ENCODE measurements at places on chromosomes 6 and 20. TPM values are rescaled to one million over a fixed set of nuclear protein-coding genes. Genes with fewer than 3 reads are reported as not detected.

DNA sequence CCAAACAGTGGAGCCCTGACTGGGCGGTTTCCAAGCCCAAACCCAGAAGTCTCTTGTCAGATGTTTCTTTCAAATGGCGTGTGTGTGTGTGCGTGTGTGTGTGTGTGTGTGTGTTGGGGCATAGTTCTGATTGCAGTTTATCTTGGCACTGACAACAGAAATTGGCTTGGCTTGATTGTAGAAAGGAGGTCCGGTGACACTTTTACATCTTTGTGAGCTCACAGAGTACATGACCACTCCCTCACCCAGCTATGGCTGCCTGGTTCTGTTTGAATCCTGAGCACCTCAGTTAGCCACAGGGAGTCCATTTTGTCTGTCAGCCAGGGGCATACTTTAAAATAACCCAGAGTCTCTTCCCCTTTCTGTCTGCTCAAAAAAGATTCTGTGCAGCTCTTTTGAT lies 276.3 kb downstream of the CD83 start:
- DNase-seq = no peak

DNA sequence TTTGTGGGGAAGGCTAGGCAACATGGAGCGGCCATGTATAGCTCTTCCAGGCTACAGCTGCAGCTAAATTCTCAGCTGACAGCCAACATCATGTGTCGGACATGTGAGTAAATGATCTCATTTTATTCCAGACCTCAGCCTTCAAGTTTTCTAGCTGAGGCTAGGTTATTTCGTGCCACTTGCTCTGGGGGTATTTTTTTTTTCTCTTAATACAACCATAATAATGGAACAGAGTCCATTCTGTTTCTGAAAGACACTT lies 573.5 kb downstream of the CD109 start:
- no peak for DNase-seq

- no peak for DNase-seq
Observed at GRCh38 chr20:15561707-15562404, 1011.4 kb downstream of the KIF16B start.

DNA sequence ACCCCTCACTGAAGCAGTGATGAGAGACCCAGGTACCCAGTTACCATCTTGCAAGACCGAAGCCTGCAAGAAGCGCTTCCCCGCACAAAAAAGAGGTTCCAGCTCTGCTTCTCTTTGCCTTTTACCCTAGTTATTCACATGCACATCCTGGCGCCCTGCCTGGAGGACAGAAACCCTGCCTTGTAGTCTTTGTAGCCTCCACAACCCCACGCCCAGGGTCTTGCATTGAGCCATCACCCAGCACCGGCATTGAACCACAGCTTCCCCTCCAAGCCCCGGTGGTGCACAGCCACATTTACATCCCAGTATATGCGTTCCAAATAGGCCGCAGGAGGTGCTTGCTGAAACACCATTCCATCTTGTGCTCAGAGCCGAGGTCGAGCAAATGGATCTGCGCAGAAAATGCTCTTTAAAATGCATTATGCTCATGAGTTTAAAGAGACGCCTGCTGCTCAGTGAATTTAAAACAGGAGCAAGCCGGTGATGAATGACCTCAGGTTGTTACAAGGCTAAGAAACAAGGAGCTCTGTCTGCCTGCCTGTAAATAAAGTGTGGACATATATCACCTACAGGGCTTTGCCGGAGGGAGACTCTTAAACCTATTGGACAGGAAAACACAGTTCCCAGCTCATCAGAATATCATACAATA lies 61.7 kb downstream of the GNAS-AS1 start:
- no peak for DNase-seq

DNA sequence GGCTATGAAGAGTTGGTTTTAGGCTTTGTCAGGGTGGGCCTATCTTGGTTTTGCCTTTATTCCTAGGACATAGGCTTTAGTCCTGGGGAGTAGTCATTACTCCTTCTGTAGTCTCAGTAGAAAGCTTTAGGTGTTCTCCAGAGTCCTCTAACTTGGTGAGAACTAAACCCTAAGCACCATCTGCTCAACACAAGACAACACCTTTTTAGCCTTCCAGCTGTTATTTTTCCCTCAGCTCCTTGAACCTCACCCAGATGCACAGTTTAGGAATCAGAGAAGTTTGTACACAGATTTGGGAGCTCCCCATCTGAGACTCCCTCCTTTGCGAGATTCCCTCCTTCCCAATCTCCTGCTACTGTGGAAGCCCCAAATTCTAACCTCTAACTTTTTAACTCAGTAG lies 141.3 kb downstream of the QRSL1 start:
- DNase-seq = no peak

- DNase-seq = no peak
Observed at GRCh38 chr6:140039364-140039763, 664.9 kb upstream of the CITED2 start.

DNA sequence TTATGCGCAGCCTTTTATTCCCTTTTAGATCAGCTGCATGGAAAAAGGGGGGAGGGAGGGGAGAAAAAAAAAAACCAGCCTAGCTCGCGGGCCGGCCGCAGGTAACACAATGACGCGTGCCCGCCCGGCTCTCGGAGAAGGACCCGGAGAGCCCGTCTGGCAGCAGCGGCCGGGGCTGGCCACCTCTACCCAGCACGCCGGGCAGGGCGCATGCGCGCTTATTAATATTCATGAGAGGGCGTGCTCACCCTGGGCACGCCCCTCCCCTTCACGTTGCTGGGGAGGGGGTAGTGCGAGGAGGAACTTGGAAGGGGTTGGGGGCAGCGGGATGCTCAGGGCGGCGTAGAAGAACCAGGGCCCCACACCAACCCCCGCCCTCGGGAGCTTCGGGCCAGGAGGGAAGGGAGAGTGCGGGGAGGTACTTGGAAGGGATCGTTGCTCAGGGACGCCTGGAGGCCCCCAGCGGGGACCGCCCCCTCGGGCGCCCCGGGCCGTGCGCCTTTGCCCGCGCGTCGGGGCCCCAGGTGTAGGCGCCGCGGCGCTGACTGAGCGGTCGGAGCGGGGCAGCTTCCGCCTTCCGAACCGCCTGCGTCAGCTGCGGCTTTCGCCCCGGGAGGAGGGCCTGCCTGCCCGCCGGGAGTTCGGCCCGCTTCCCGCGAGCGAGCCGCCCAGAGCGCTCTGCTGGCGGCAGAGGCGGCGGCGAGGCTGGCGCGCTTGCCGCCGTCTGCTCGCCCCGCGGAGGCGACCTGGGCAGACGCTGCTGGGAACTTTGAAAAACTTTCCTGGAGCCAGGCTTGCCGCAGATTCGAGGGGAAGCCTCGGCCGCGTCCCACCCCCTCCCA lies at the start of gene JAG1:
TSS of gene JAG1 (minus strand) at position 158 of the 842 bp plus-strand sequence. CDS start 469 bp downstream, outside the sequence.
- DNase-seq = no peak

DNA sequence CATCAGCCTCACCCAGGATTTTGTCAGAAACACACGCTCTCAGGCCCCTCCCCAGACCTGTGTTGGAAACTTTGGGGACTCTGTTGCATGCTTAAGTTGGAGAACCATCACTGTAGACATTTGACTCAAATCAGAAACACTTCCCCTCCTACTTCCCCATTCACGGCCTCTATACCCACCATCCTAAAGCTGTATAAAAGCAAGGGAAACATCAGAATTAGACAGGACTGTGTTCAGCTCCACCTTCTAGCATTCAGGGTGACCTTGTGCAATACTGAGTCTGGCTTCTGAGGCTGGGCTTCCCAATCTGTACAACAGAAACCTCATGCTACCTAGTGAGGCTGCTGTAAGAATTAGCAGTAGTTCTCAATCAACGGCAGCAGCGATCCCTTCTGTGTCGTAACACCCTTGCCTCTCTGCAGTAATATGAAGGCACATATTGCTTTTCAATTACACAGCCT lies 252.3 kb downstream of the LY86 start:
- no peak for DNase-seq

DNA sequence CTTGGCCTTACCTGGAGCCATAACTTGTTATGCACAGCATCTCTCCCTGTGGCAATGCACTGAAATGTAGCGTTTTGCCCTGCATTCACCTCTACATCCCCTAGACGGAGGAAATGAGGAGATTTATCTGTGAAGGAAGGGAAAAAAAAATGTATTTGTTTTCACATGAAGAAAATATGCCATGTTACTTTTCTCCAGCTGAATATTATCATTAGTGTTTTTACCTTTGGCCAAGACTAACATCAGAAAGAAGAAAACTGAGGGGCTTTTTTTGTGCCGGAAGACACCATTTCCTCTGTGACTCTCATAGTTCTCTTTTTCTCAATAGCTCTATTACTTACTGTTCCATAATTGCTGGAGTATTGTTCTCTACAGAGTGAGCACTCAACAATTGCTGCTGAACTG lies 280.4 kb downstream of the PTPRK start:
- no peak for DNase-seq

DNA sequence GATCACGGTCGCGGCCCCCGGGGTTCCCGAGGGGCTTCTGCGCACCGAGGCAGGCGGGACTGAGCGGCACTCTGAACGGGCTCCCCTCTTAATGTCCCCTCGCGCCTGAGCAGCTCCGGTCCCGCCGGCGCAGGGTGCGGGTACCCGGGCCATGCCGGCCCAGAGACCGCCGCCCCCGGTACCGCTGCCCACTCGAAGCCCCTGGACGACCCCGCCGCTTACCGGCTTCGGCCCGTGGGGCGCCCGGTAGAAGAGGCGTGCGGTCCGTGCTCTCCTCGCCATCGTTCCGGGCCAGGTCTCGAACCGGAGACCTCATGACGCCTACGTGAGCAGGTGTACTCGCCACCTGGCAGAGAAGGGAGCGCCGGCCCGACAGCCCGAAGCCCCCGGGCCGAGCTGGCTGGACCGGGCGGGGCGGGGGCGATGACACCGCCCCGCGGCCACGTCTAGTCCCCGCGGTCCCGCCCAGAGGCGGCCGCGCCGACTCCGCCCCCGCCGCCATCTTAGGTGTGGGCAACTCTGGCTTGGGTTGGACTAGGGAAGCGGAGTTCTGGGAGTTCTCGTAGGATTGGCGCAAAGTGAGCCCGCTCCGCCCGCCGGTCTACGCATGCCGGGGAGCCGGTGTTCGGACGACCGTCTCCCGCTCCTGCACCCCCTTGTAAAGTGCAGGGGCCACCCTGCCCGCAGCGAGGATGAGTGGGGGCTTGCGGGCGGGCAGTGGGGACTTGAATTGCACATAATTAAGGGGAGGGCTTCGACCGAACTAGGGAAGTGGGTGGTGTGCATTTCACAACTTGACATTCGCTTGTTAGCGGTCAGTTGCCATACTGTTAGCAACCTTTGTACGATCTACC lies at the start of gene SLC17A5:
TSS of gene SLC17A5 (minus strand) at position 422 of the 854 bp plus-strand sequence. CDS start at position 316, 106 bp downstream.
- no peak for DNase-seq

DNA sequence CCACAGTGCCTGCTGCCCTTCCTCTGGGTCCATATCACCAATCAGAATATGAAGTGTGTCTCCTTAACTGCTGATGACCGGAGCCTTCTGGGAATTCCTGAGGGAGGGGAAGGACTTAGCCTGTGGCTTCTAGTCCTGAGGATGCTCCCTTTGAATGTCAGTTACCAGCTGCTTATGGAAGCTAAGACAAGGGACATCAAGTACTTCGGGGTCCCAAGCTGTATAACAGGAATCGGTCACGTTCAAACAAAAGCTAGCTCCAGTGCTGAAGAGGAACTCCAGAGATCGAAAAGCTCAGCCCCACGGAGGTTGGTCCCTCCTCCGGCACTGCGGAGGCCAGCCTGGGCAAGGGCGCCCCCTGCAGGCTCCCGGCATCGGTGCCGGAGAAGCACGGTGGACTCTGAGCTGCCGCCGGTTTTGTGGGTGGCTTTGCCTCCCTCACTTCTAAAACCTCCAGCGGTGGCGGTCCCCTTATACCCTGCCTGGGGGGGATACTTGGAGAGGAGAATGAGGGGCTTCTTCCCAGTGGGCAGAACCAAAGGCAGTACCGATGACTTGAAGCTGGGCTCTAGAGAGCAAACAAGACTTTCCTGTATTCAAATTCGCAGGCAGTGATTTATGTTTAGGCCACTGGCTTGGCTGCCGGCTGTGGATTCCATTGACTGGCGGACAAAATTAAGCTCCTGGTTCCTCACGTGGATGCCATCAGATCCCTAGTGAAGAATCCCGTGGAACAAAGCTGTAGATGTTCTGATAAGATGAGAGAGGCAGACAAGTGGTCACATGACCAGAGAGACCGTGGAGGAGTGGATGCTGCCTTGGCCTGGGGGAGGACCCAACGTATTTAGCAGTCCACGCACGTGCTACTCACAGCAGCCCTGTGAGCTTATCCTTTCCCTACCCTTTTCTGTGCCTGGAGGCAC lies 16.2 kb upstream of the UBR2 start:
- no peak for DNase-seq

GRCh38 chr6:163728442-163729126 lies 314.1 kb downstream of the QKI start:
- DNase-seq = no peak

DNA sequence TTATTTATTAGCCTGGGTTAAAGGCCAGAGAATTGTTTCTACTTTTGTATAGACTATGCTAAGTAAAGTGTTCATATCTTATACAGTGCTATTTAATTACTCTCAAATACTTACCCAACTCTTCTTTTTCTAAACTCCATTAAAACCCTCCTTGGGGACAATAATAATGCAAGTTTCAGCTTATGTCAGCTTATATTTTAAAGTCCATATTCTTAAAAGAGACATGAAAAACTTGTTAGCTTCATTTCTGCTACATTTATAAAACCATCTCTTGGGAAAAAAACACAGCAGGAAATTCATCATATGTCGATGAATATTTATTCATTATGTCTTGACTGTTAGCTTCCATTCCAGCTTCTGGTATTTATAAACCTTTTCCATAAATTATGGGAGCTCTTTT lies 71.9 kb upstream of the SDHAF4 start:
- no peak for DNase-seq

DNA sequence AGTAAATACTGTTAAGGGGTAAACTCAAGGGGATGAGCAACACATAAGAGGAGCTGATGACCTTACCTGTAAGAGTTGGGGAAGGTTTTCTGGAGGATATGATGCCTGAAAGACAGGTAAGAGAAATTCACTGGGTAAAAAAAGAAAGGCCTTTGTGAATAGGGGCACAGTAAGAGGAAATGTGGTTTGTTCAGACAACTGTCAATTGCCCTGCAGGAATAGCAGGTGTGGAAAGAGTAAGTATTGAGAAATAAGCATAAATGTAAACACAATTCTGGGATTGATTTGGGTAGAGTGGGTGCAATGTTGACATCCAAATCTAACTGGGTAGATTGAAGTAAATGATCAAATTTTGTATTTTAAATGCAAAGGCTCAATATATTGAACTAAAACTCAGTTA lies 670.0 kb downstream of the DHX35 start:
- DNase-seq = no peak

- no peak for DNase-seq
Observed at GRCh38 chr6:161301338-161301737, 27.5 kb upstream of the AGPAT4 start.

DNA sequence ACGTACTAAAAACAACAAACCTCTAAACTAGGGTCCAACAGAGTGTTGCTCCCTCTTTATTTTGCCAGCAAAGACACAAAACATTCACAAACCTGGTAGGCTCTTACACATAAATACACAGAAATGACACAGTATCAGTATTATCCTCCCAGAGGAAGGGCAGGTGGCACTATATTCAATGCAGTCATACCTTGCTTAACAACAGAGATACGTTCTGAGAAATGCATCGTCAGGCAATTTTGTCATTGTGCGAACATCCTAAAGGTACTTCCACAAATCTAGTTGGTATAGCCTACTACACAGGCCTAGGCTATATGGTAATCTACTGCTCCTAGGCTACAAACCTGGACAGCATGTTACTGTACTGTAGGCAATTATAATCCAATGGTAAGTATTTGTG lies 9.6 kb downstream of the ZBTB2 start:
- no peak for DNase-seq

The KIF3B gene
- total RNA-seq = 21.2 TPM

The HEY2 gene
- 0.34 TPM for total RNA-seq

The PPP1R14C gene
- 3.0 TPM for total RNA-seq
